IMR-90 (cell line): ENCODE measurements at places on chromosomes 11 and 22. TPM values are rescaled to one million over a fixed set of nuclear protein-coding genes. Genes with fewer than 3 reads are reported as not detected.

OR51E2 gene
- total RNA-seq = 0.56 and 0.72 TPM in 2 replicates

RAB36 gene
- 2.5 and 3.6 TPM in 2 replicates for total RNA-seq

GRCh38 chr11:104795501-104796213 is 102.6 kb downstream of the CASP12 start:
- no peak for DNase-seq
- no peaks in the 10 kb centered on the region for H3K4me1 ChIP-seq
- no peak overlapping the region for H3K4me3 ChIP-seq
- H3K36me3 ChIP-seq = no peaks in the 10 kb centered on the region

DNA sequence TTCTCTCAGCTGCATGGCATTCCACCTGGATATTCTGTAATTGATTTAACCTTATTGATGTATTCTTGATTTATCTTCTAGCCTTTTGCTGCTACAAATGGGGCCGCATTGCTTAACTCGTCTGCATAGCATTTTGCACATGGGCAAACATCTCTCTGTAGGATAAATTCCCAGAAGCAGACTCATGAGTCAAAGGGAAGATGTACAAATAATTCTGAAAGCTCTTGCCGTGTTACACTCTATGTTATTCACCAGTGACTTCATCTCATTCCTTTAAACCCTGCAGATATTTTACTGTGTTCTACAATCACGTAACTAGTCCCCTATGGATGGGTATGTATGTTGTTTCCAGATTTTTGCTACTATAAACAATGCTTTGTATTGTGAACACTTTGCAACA is 112.7 kb downstream of the SEZ6L start:
- H3K27ac ChIP-seq = no peak overlapping the region
- H3K4me3 ChIP-seq = no peak overlapping the region
- no peaks in the 10 kb centered on the region for H3K27me3 ChIP-seq
- DNase-seq = no peak
- H3K36me3 ChIP-seq = no peaks in the 10 kb centered on the region

GRCh38 chr22:50467341-50467740 is 7.5 kb downstream of the SBF1 start:
- H3K36me3 ChIP-seq = peaks cover 54% of the 10 kb centered on the region
- DNase-seq = no peak
- H3K4me1 ChIP-seq = peaks cover 12% of the 10 kb centered on the region; the same call in 1 of the 2 replicates
- no peak overlapping the region for H3K4me3 ChIP-seq

DNA sequence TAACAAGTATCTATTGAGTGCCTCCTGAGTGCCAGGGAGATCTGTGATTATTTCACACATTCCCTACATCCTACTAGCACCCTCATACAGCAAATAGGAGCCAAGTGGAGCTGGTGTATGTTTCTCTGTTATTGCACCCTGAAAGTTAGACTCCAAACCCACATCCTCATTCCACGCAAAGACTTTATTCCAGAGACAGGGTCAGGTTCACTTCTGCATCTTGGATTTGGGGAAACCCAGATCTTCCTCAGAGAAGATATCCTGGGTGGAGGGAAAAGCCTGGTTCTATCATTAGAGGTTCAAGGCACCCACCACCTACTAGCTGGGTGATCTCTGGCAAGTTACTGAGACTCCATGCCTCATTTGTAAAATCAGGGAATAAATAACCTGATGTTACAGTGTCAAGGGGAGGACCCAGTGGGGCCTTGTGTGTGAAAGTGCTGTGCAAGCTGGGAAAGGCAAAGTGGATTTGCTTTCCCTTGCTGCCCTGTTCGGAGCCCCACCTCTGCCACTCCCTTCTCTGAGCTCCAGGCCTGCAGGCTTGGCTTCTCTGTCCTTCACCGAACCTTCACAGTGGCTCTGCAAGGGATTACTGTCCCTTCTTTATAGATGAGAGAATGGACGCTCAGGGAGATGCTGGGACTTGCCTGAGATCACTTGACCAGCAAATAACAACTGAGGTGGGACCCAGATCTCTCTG is 991 bp upstream of the SLCO2B1 start:
- no peaks in the 10 kb centered on the region for H3K4me1 ChIP-seq
- no peak for DNase-seq
- H3K27me3 ChIP-seq = peaks cover 61% of the 10 kb centered on the region

DNA sequence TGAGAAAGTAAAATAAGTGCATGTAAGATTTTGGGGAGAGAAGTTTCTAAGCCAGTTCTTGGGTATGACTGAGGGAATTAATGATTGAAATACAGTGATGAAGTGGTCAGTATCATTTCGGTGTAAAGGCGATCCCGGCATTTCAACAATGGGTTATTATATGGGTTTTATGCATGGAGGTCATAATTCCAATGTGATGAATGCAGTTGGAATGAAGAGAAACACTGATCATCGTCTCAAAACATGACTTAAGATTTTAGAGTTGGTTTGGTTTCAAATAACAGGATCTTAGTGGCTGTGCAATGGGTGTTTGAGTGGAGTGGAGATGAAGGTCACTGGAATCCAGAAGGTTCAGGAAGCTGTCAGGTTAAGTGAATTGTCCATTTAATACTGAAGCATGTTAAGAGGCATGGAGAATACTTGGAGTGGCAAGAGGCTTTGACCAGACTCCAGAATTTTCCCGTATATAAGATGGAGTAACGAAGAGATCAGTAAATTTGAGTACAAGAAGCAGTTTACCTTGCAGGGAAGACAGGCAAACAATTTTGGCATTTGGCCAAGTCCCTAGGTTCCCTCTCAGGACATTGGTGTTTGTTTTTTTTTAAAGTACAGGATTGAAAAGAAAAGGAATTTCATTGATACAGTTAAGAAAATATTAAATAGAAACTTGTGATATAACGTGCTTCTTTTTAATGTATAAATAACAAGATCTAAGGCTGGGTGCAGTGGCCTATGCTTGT is 96.4 kb upstream of the BIRC3 start:
- H3K4me3 ChIP-seq = no peak overlapping the region
- H3K36me3 ChIP-seq = peaks cover 25% of the 10 kb centered on the region
- H3K27ac ChIP-seq = peak overlapping the region; percentile 29; the same call in 1 of the 2 replicates
- peaks cover 16% of the 10 kb centered on the region; the same call in 1 of the 2 replicates for H3K4me1 ChIP-seq
- peak; percentile 79 for DNase-seq

GRCh38 chr11:64959498-64959897 is 12.4 kb downstream of the MAJIN start:
- H3K27me3 ChIP-seq = peaks cover 5% of the 10 kb centered on the region
- no peaks in the 10 kb centered on the region for H3K4me1 ChIP-seq
- no peak overlapping the region for H3K27ac ChIP-seq
- H3K36me3 ChIP-seq = no peaks in the 10 kb centered on the region
- H3K4me3 ChIP-seq = no peak overlapping the region
- no peak for DNase-seq

JAML gene
- not detected in 2 replicates for total RNA-seq

GAL3ST3 gene
- total RNA-seq = not detected in 2 replicates
